ENCODE measurements at places on chromosomes 12 and 14.

GRCh38 chr12:95859344-95859816, 628 bp downstream of the SNRPF start:
- peak; percentile 8 for DNase-seq

- DNase-seq: peak; percentile 74
These were observed 18.8 kb upstream of the FLVCR2 start for GRCh38 chr14:75559451-75560222.

DNA sequence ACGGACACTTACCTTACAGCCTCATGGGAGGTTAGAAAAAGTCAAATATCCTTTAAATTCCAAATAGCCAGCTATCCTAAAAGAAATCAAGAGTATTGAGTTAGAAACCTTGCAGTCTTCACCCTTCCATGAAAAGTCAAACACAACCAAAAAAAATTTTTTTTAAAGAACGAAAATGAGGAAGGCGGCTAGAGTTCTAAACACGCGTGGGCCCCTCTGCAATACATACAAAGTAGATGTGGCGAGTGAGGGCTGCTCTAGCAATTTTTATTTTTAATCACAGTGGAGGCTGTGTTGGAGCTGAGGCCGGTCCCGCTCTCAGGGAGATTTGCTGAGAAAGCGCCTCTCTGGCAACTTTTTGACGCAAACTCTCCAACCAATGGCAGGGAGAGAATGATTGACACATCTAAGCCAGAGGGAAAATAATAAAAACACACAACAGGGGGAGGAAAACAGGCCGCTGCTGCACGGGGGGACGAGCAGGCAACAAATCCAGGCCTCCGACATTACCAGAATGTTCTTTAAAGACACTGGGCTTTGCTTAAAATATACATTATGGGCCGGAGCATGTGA, at the start of gene OTX2:
OTX2 (minus strand) TSS at position 333 of the 573 bp plus-strand sequence. CDS start 5,023 bp downstream, outside the sequence.
- DNase-seq: no peak

- DNase-seq: no peak
These were observed 221.8 kb downstream of the TMEM121 start for GRCh38 chr14:105748204-105748578.
